ENCODE measurements at places on chromosomes 5 and 9.
A peak's percentile ranks its signal among the peaks of the same experiment; 100 is the strongest.

DNA sequence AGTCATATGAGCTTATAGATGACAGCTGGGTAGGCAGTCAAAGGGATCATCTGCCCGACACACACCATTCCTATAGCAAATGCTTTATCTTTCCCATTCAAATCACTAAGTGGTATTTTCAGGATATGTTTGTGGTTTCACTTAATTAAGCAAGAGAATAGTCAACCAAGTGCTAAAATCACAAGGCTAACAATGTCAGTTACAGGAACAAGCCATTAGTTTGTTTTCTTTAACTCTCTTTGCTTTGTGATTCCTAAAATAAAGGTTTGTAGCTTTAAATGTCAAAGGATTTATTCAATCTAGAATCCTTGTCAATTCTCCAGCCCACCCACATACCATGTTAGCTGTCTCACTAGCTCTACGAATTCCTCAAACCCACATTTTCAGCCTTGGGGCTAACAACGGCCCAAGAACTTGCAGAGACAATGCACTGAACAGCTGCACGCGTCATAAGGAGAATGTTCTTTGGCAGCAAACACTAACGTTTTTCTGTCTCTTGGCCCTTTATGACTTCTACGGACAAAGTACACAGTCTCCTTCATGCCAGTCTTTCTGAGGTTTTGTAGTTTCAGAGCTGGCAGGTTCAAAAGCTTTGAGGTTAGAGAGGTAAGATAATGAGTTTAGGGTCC is 56.6 kb downstream of the ELAVL2 start:
- ATAC-seq = no peak

GRCh38 chr9:135023786-135024405 is 63.6 kb upstream of the OLFM1 start:
- ATAC-seq = no peak

- no peak for ATAC-seq
Measured at GRCh38 chr5:79202076-79202475, 33.9 kb upstream of the JMY start.

DNA sequence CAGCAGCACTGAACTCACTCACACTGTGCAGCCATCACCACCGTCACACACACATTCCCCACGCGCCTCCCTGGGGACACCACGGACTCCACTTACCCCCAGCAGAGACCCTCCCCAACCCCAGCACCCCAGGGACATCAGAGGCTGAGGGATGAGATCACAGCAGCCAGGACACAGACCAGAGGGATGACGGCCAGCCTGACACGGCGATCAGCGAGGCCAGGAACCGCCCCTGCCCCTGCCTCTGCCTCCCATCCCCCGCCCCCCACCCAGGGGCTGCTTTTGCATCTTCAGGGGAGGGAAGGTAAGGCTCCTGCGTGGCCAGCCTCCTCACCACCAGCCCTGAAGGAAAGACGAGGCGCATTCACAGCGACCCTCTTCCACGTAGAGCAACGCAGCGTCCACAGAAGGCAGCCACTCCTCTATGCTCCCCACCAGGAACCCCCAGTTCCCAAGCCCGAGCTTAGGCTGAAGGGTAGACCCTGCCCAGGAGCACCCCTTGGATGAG is 104.5 kb downstream of the VAV2 start:
- no peak for ATAC-seq

DNA sequence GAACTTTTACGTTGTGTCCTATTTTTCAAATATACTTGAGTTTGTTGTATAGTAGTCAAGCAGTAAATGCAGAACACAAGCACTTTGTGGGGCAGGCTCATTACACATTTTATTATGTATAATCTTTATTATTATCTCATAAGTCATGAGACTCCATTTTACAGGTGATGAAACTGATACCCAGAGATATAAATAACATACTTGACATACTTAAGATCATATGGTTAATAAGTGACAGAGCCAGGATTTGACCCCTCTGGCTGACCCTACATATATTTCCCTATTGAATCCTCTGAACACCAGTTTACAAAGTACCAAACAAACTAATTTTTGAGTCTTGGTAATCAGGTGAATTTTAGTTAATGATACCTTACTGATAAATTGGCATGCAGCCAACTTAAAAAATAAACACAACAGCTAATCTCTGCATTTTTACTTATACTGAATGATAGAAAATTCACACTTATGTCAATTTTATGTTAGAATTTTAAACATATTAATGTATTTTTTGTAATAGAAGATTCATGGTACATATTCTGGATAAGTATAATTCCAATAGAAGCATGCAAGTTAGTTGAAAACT is 305.0 kb upstream of the MEF2C start:
- no peak for ATAC-seq

DNA sequence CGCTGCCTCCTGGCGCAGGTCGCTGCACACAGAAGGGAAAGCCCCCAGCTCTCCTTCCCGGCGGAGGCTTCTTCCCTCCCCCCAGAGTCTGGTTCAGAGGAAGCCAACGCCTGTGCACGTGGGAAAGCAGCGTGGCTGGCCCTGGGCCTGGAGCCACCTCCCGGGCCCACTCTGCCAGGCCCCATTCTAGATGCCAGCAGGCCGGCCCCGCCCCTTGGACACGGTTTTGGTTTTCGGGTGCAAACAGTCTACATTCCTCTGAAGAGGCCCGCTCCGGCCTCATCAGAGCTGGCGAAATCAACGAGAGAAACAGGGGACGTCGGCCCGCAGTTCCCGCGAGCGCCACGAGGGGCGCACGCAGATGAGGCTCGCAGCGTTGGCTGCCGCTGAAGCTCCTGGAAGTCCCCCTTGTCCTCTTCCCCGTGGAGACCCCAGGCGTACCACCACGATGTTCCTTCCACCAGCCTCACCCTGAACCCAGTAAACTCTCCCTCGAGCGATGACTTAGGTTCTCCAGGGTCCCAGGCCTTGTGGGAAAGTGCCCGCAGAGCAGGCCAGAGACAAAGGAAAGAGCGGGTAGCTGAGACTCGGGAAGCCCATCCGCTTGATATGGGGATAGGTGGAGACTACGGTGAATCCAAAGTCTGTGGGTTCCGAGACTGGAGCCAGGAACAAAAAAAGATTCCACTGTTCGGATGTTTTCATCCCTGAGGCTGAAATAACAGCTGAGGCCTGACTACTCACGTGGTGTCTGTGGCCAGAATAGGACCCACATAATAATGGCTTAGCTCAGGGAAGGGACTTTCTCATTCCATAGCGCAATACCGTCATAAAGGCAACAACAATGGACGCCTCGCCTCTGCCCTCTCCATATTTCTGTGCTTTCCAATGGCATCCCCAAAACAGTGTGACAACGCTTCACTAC is 64.2 kb downstream of the KLF4 start:
- ATAC-seq = peak; percentile 86

GRCh38 chr5:41808294-41808693 is 61.9 kb downstream of the OXCT1 start:
- no peak for ATAC-seq

DNA sequence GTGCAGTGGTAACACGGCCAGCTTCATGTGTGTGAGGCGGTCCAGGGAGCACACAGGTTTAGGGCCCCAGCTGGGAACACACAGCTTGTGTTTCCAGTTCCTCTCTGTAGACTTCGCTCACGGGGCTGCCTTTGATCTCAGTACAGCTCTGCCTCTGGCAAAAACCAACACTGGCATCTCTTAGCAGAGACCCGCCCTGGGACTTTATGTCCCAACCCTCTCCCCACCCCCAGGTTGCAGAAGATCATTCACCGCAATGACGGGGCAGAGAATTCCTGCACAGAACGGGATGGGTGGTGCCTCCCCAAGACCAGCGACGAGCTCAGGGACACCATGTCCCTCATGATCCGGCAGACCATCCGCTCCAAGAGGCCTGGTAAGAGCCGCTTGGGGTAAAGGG is 5.2 kb upstream of the CEL start:
- ATAC-seq = no peak

DNA sequence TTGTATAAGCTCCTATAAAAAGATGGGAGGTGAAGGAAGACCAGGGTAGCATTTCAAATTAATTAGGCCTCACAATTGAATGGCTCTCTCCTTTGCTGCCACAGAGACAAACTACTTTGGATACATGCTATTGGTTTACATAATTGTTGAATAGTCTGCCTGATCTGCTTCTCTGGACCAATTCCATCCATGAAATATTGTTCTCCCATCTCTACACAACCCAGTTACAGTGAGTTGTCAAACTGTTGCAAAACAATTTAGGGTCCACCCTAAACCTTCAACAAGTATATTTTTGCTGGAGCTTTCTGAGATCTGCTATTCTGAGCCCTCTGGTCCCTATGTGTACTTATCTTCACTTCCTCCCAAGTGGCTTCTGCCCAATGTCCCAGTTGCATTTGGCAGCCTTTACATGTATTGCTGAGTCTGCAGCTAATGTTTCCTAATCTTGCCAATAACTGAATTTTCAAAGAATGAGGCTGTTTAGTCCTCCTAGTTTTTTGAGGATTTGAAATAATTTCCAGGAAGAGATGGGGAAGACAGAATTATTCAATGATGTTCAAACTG is 38.9 kb downstream of the AGTPBP1 start:
- no peak for ATAC-seq

DNA sequence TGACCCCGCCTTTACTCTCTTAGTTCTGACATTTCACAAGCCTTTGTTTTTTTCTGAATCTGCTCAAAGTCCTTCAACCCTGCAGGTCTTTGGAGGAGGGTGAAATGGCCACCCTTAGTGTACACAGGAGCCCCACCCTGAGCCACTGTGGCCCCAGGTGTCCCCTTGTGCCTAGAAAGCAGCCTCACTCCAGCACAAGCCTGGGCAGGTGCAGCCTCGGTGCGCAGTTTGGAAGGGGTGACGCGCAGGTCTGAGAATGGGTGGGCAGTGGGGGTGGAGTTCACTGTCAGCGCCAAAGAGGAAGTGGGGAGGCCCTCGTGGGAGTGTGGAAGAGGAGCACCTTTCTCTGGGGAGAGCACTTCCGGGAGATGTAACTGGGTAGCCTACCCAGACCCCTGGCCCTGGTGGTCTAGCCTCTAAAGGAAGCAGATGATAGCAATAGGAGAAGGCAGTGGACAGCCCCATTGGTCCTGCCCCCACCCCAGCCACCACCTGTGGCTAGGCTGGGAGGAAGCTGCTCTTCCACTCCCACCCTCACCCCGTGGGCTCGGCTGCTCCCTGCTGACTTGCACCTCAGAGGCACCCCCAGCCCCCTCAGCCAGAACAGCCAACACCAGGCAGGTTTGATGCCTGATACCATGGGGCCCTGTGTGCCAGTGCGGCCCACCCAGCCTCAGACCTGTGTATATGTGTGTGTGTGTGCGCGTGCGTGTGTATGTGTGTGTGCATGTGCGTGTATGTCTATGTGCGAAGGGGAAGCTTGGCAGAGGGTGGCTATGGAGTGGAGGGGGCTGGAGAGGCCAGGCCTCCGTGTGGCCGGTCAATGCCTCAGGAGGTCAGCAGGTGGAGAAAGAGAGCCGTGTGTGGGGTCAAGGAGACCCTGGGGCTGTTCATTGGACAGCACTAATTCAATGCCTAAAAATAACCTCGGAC is 16.8 kb upstream of the DAB2IP start:
- peak; percentile 78 for ATAC-seq

DNA sequence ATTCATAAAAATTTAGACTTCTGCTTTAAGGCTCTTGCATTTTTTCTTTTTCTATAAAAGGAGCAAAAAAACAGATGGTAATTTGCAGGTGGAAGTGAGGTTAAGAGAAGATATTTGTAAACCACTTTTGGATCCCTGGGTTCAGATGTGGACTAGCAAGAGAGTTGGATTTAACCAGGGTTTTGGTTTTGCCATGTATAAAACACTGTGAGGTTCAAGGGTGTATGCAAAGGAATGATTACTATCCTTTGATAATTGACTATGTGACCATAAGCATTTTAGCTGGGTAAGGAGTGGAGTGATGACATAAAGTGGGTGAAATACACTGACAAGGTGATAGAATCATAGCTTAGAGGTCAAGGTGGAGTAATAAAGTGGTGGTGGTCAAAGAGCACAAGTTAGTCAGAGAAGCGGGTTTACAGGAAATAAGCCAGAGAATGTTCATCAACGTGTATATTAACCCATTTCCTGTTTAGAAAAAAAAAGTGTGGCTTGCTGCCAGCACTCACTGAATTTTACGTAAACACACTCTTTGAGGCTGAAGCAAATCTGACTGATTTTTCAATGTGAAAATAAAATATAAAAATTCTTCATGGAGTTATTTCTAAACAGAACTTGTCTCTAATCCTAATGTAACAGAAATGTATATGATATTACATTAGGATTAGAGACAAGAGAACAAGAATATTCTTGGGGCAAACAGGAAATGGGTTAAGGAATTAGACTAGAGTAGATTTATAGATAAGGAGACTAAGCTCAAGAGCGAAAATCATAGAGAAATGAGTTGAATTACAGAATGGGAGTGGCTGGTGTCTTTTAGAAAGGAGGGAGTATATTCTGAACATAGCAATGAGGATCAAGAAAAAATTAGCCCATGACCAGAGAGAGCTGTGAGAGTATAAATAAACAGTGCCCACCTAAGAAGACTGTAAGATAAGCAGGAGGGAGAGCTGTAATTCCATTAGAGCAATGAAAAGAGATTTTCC is 74.5 kb downstream of the CDKN2A start:
- ATAC-seq = peak; percentile 26

GRCh38 chr9:76441551-76442322 is 17.2 kb upstream of the GCNT1 start:
- peak; percentile 63 for ATAC-seq

DNA sequence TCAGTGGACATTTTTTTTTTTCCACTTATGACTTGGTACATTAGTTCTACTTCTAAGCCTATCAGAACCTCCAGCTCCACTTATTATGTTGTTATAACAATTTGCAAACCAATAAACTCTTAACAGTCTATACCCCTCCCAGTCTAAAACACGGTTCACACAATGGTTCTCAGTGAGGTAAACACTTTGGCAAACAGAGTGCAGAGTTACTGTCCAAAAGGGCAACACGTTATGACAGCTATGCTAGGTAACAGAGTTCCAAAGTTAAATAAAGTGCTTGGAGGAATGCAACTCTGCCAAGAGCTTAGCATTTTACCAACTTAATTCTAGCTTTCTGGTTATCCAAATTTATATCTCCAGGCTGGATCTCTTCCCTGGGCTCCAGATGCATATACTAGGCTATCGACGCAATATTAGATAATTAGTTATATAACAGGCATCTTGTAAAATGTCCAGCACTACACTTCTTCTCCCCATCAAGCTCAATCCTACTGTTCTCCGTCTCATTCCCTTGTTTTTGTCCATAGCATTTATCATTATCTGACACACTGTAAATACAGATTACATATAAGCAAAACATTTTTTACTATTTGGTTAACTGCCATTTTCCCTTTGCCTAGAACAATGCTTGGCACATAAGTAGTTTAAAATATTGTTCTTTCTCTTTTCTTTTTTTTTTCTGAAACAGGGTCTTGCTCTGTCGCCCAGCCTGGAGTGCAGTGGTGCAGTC is 14.3 kb downstream of the FNBP1 start:
- ATAC-seq = no peak

- ATAC-seq = peak; percentile 36
Measured at GRCh38 chr5:136729901-136730355, 364.6 kb upstream of the TRPC7 start.

DNA sequence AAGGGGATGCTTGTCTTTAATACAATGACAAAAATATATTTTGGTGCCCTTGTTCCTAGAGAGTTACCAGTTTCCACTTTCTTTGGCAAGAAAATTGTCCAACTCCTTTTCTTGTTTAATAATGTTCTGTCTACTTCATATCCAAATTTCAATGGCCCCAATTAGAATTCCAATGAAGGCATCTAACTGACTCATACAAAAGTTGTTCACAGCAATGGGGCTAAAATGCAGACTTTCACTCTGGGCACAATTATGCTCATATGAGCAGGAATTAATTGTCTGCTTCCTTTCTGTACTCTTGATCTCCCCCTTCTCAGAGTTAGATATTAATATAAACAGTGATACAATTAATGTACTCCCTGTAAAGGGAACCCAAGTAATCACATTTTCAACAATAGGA is 42.1 kb upstream of the ZNF622 start:
- ATAC-seq = no peak

Data from SK-N-SH treated with all-trans-retinoic acid at 6 μM for 48 hours (cell line).